ENCODE measurements at places on chromosomes 5 and 9.

- DNase-seq: no peak
These were observed 124.4 kb upstream of the MAP1B start for GRCh38 chr5:71982717-71983395.

DNA sequence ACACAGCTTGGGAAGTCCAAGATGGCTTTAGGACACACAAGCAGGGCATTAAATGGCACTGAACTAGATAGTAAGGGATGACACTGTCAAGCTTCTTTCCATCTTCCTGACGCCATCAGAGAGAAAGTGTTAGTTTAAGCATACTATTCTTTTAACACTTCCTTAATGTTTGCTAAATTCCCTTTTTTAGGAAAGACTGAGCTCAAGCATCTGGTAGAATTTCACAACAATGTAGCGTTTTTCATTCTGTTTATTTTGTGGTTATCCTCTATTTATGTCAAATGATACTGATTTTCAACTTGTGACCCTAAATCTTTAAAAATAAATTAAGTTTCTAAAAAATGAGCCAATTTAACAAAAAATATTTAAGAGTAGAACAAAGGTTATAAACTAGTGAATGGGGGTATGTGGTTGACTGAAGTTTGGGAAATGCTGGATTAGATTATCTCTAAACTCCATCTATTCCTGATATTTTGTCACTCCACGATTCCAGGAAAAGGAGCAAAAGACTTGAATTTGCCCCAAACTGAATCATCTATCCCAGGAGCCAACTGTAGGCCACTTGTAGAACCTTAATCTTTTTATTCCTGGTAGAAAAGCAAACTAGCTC is 147.4 kb upstream of the KLF9 start:
- DNase-seq: no peak

GRCh38 chr5:167573370-167574127 is 717.9 kb upstream of the WWC1 start:
- no peak for DNase-seq

- no peak for DNase-seq
These were observed 87.0 kb upstream of the MTAP start for GRCh38 chr9:21715408-21715807.

- no peak for DNase-seq
These were observed 81.4 kb downstream of the GABBR2 start for GRCh38 chr9:98627296-98627695.

DNA sequence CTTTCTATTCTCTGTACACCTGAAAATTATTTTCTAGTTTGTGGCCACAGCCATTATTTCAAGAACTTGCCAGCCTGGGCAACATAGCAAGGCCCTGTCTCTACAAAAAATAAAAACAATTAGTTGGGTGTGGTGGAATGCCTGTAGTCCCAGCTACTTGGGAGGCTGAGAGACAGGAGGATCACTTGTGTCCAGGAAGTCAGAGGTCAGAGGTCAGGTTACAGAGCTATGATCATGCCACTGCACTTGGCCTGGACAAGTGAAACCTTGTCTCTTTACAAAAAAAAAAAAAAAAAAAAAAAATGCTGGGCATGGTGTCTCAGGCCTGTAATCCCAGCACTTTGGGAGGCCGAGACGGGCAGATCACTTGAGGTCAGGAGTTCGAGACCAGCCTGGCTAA is 58.3 kb downstream of the HMGCR start:
- DNase-seq: no peak

GRCh38 chr9:138050472-138051330 is 173.1 kb downstream of the CACNA1B start:
- peak; percentile 2 for DNase-seq

GRCh38 chr9:98365781-98366180 is 110.3 kb upstream of the TBC1D2 start:
- DNase-seq: no peak

- DNase-seq: no peak
These were observed 15.8 kb downstream of the GZMK start for GRCh38 chr5:55039843-55040242.
